Panc1 (cell line): ENCODE measurements at places on chromosomes 12 and 14. TPM values are rescaled to one million over a fixed set of nuclear protein-coding genes. Genes with fewer than 3 reads are reported as not detected.

GRCh38 chr14:54845641-54846040 is 57.0 kb downstream of the GCH1 start:
- no peak overlapping the region for H3K4me3 ChIP-seq
- no peaks in the 10 kb centered on the region for H3K36me3 ChIP-seq
- no peaks in the 10 kb centered on the region for H3K27me3 ChIP-seq
- no peaks in the 10 kb centered on the region for H3K4me1 ChIP-seq

DNA sequence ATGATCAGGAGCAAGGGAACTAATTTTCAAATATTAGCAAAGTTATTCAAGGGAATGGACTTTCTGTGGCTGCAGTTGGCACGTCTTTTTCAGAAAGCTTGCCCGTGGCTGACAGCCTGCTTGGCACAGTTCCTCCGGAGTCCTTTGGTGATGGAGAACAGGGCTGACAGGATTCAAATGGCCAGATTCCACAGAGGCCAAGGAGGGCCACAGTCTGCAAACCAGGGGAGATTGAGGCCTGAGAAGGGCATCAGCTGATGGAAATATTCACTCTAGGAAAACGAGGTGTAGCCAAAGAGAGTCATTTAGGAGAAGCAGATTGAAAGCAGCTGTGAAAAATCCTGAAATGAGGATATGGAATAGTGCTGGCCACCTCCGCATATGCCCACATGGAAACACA is 178.3 kb downstream of the EMP1 start:
- no peak overlapping the region for H3K4me3 ChIP-seq
- no peaks in the 10 kb centered on the region for H3K4me1 ChIP-seq
- no peaks in the 10 kb centered on the region; the same call in 1 of the 2 replicates for H3K27me3 ChIP-seq

- H3K36me3 ChIP-seq: no peaks in the 10 kb centered on the region
- no peaks in the 10 kb centered on the region for H3K27me3 ChIP-seq
- no peak for DNase-seq
- H3K4me1 ChIP-seq: peaks cover 6% of the 10 kb centered on the region
These were observed 18.3 kb downstream of the HOXC4 start for GRCh38 chr12:54071942-54072341.

DNA sequence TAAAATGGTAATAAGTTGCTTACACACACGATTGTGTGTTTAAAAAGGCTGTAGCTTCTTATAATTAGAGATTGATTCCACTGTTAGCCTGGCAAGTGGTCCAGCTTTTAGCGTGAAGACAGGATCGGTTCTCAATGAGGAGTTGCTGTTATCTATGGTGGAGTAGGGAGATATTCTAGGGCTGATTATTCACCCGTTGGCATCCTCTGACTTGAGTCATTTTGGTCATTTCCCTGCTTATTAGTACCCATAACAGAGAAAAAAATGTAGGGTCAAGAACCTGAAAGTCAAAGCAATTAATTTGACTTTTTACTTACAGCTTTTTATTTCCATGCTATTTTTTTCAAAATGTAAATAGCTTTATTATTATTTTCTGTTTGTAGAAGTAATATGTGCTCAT is 76.0 kb downstream of the KCNK13 start:
- H3K27ac ChIP-seq: no peak overlapping the region
- no peaks in the 10 kb centered on the region for H3K36me3 ChIP-seq
- H3K4me3 ChIP-seq: no peak overlapping the region

SDR9C7 gene
- total RNA-seq: not detected
